AG10803 (cell line): ENCODE measurements at places on chromosomes 4 and X.
A peak's percentile ranks its signal among the peaks of the same experiment; 100 is the strongest.

DNA sequence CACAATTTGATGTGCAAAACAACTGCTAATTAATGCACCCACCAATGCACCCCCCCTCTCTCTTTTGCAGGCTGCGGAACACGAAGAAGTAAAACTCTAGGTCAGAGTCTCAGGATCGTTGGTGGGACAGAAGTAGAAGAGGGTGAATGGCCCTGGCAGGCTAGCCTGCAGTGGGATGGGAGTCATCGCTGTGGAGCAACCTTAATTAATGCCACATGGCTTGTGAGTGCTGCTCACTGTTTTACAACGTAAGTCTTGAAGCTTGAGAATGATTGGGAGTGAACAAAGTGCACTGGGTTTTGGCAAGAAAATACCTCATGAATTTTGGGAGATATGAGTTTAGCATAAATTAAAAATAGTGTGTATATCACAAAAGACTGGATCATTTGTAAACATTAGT is 28.9 kb downstream of the TMPRSS11E start:
- peak; percentile 71 for DNase-seq

GRCh38 chr4:184462724-184463123 is 11.6 kb downstream of the IRF2 start:
- DNase-seq, result no peak

GRCh38 chrX:151695583-151696340 is 504 bp downstream of the PRRG3 start:
- no peak for DNase-seq

DNA sequence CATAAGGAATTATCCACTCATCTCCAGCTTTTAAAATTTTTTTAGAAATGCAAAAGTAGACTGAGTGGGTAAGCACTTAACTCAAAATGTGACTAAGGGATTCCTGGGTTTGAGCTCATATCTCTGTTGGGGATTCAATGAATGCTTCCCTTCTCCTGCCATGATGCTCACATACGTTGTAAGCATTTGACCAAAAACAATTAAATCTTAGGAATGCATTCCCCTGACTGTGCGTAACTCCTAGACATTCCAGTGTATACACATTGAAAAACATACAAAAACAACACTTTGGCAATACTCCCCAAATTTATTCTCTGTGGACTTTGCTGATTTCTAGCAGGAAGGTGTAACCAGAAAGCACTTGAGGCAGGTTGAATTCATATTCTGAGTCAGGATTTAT is 29.8 kb downstream of the SPANXA2 start:
- DNase-seq, result peak; percentile 56

- DNase-seq, result peak; percentile 24
These were observed 728 bp downstream of the UBA6 start for GRCh38 chr4:67700116-67700737.

GRCh38 chr4:103197765-103198110 is 405 bp downstream of the CENPE start:
- no peak for DNase-seq

DNA sequence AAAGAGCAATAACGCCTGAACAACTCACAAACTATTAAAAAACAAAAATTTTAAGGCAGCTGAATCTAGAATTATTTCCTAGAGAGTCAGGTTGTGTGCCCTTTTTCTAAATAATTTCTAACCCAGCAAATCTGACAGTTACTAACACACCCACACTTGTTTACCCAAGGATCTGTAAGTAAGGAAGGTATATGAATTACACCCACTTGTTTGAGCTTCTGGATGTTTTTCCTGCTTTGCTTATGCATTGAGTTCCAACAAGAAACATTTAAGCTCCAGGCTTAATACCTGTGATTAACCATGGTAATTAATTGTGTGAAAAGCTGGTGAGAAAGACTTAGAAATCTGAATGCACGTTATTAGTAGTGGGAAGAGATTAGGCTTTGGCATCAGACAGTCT is 1.5 kb downstream of the NIPAL1 start:
- DNase-seq, result no peak

- no peak for DNase-seq
These were observed 69.5 kb downstream of the AASDH start for GRCh38 chr4:56317749-56318148.

GRCh38 chrX:25005382-25006185 is 10.2 kb downstream of the ARX start:
- DNase-seq, result no peak

- no peak for DNase-seq
These were observed 125.5 kb upstream of the MBNL3 start for GRCh38 chrX:132614297-132614696.

- DNase-seq, result peak; percentile 69
These were observed 260.7 kb upstream of the GIMD1 start for GRCh38 chr4:106629268-106629625.
